ENCODE measurements at places on chromosomes 1 and 21. TPM values are rescaled to one million over a fixed set of nuclear protein-coding genes. Genes with fewer than 3 reads are reported as not detected.

PTGS2 gene
- 47.6 TPM for total RNA-seq

AMIGO1 gene
- total RNA-seq: 0.79 TPM

SPATA17 gene
- 0.87 TPM for total RNA-seq

TCHH gene
- 0.11 TPM for total RNA-seq

AGO1 gene
- total RNA-seq: 26.5 TPM

PBXIP1 gene
- total RNA-seq: 48.5 TPM

FTCD gene
- total RNA-seq: 0.39 TPM

CD84 gene
- 0.39 TPM for total RNA-seq

NRAS gene
- 42.8 TPM for total RNA-seq

TEDDM1 gene
- total RNA-seq: not detected

CYP2J2 gene
- 2.4 TPM for total RNA-seq

RAB42 gene
- 2.4 TPM for total RNA-seq

KIAA0040 gene
- 13.7 TPM for total RNA-seq

SPRR1A gene
- not detected for total RNA-seq

FAM163A gene
- not detected for total RNA-seq

TTC22 gene
- total RNA-seq: 22.6 TPM

PLA2G2D gene
- not detected for total RNA-seq

BEST4 gene
- 0.11 TPM for total RNA-seq

G0S2 gene
- 0.43 TPM for total RNA-seq

CR1L gene
- total RNA-seq: not detected

A3GALT2 gene
- total RNA-seq: not detected

DDAH1 gene
- 41.6 TPM for total RNA-seq

PLD5 gene
- 5.1 TPM for total RNA-seq

SLC35F3 gene
- 0.79 TPM for total RNA-seq

LINGO4 gene
- total RNA-seq: not detected

OR2T29 gene
- total RNA-seq: 19.7 TPM

CHAF1B gene
- 3.5 TPM for total RNA-seq

LRRC41 gene
- 167 TPM for total RNA-seq

LCE1E gene
- not detected for total RNA-seq

GJA4 gene
- total RNA-seq: not detected

PRDM16 gene
- total RNA-seq: not detected

C1orf174 gene
- 20.0 TPM for total RNA-seq

BGLAP gene
- 0.54 TPM for total RNA-seq

CAPN8 gene
- total RNA-seq: under 0.01 TPM

OR6N1 gene
- not detected for total RNA-seq

RORC gene
- not detected for total RNA-seq

Data from placental epithelial cell (primary cell).